ENCODE measurements at places on chromosomes 7 and 10.

DNA sequence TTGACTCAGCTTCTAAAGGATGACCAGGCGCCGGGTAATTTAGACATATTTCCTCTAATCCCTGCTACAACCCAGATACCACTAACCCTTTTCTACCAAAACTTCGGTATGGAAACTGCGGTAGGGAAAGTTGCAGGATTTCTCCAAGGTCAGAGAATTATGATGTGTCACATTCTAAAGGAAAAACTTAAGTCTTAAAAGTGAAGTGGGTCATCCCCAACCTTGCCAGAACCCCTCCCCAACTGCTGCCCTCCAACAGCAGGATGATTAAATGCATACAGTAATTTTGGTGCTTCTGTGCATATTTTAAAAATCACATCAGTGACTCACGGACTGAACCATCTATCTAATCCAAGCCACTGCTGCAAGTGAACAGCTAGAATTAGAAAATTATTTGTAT lies 52.7 kb downstream of the GRB10 start:
- DNase-seq: no peak

GRCh38 chr10:33031171-33031570 lies 73.1 kb upstream of the ITGB1 start:
- no peak for DNase-seq

GRCh38 chr10:63286754-63287264 lies 153.7 kb downstream of the NRBF2 start:
- no peak for DNase-seq

- DNase-seq: no peak
Measured at GRCh38 chr7:23222439-23223030, 24.0 kb upstream of the GPNMB start.

GRCh38 chr10:30540276-30540675 lies 89.3 kb downstream of the LYZL2 start:
- no peak for DNase-seq

GRCh38 chr7:1981878-1982230 lies 250.9 kb downstream of the MAD1L1 start:
- no peak for DNase-seq

GRCh38 chr7:50404392-50404791 lies 45.8 kb downstream of the FIGNL1 start:
- DNase-seq: no peak

Measured in stimulated activated effector memory CD8-positive, alpha-beta T cell treated with anti-CD3 and anti-CD28 coated beads, Interleukin-12 subunit alpha, Interleukin-12 subunit beta, amount 100 ng/mL, for 72 hours (primary cell).